ENCODE measurements at places on chromosomes 13 and 19.

DNA sequence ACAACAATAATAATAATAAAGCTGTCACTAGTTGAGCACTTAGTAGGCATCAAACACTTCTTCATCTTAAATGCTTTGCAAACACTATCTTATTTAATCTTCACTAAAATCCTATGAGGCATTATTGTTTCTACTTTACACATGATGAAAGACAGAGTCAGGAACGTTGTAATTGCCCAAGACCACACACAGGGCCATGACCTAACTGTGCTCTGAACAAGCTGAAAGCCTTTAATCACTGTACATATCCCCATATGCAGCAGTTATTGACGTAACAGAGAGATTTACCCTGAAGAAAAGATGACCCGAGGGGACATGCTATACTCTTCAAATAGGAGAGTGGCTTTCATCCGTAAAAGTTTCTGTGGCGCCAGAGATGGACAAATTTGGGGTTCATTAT, 53.0 kb downstream of the SACS start:
- DNase-seq = no peak

DNA sequence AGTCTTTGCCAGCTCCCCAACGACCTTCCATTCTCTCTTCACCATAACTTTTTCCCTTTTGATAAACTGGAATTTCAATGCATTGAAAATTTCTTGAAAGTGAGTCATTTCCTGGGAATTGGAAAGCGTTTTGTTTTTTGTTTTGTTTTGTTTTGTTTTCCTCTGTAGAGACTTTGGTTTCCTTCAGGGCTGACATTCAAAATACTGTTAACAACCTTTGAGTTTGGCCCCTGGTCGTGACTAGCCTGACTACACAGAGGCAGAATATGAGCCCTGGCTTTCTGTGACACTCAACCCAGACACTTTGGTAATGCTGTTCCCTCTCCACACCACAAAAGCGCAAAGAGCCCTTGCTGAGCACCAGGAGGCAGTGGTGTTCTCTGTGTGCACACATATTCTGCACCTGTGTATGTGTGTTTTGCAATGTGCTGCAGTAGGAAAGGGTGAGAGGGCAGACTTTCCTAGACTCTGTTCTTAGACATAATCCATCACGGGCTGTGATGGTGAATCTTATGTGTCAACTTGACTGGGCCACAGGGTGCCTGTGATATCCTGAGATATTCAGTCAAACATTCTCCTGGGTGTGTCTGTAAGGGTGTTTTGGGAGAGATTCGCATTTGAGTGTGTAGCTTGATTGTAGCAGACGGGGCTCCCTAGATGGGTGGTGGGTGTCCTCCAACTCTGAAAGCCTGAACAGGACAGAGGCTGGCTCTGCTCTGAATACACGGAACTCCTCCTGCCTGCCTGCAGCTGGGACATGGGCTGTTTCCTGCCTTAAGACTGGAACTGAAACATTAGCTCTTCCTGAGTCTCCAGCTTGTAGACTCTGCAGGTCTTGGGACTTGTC, 29.5 kb upstream of the ANKRD10 start:
- DNase-seq = no peak

- no peak for DNase-seq
These were observed 31.3 kb upstream of the RGCC start for GRCh38 chr13:41426047-41426446.

DNA sequence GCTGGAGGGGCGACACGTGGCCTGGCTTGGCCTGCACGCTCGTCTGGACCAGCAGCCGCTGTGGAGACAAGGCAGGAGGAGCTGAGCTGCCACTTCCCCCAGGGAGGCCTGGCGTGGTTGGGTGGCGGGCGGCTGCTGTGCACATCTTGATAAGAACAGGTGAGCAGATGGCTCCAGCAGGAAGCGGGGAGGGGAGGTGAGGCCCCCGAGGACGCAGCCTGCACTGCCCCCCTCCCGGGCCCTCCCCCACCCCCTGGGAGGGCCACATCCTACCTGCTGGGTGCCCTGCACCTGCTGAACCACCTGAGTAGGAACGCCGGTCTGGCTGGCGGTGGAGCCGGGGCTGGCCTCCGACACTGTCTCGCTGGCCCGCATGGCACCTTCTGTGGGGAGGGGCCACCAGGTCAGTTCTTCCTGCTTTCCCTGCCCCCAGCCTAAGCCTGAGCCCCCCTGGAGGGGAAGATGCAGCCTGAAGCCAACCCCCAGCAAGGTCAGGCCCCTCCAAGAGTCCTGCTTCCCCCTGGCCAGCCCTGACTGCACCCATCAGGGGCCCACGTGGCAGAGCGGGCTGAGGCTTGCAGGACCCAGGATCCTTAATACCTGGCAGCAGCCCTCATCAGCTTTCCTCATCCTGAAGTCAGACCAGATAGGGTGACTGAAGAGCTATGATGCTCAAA, 22.8 kb downstream of the RFX1 start:
- no peak for DNase-seq

GRCh38 chr19:3652422-3652821, 25.8 kb upstream of the CACTIN start:
- no peak for DNase-seq

DNA sequence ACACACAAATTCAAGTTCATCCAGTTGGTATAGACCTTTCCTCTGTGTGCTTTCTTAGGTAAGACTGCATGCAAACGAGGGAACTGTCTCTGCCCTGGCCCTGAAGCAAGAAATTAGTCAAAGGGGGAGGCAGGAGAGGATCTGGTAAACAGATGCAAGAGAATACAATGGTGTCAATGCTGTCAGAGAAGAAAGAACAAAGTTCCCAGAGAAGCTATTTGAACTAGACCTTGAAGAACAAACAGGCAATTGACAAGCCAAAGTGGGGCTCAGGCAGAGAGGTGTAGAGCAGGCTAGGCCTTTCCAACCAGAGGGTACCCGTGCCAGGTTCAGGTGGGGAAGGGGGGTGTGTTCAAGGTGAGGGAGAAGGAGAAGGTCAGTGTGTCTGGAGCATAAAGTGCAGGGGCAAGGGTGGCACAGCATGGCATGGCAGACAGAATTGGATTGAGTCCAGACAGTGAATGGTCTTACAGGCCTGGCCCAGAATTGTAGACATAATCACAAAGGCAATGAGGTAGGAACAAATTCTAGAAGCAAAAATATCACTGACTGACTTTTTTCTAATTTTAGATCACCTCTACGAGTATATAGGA, 95.0 kb upstream of the STARD13 start:
- no peak for DNase-seq
